ENCODE measurements at places on chromosomes 1 and 21. TPM values are rescaled to one million over a fixed set of nuclear protein-coding genes. Genes with fewer than 3 reads are reported as not detected.

DNA sequence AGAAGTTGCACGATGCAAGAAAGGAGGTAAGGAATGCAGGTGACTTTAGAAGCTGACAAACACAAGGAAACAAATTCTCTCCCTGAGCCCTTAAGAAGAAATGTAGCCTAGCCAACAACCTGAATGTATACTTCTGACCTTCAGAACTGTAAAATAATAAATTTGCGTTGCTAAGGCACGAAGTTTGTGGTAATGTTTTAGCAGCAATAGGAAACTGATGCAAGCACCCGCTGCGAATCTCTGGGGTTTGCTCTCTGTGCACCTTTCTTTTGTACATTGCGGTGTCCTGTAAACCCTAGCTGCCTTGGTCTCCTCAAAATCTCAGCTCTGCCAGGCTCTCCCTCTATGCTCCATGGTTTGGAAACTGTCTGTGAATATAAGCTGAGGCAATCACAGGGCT is 15.1 kb downstream of the CD53 start:
- DNase-seq, result no peak

GRCh38 chr1:3290915-3291314 is 163.6 kb upstream of the ARHGEF16 start:
- no peak for DNase-seq

DNA sequence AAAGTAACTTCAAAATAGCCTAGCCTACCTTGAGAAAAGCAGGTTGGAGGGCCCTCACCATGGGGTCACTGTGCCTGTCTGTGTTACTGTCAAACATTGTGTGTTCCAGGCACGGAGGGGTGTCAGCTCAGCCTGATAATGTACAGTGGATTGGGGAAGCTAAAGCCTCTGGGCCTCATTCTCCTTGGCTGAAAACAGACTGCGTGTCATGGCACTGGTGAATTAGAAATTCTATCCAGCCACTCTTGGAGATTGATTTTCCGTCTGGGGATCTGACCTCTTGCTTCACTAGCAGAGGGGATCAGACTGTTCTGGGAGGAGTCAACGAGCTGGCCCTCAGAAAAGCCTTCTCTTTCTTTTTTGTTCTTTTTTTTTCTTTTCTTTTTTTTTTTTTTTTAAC is 123.5 kb upstream of the HOOK1 start:
- no peak for DNase-seq

DNA sequence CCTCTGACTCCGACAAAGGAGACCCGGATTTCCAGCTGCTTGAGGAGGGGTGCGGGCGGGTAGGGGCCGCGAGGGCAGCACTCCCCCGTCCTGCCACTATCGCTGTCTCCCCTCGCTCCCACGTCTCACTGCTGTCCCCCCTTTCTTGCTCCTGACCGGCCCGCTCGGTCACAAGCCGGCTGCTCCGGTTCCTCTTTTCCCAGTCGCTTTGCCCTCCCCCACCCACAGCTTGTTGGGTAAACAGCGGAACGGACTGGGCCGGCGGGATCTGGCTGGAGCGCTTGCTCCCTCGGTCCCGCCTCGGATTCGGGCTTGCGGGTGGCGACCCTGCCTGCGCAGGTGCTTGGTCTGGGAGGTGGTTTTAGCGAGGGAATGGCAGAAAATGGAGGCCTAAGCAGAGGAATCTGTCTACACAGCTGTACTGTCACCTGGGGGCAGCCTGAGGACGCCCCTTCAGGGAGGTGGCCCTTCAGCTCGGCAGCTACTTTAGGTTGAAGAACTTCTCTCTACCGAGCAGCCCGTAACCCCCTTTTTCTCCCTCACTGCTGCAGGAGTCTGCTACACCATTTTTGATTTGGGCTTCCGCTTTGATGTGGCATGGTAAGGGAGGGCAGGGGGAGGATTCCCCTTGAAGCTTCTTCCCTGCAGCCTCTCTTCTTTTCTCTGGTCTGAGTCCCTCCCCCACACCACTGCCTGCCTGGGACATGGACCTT is 645 bp downstream of the ATP6V0B start:
- DNase-seq, result peak; percentile 33

DNA sequence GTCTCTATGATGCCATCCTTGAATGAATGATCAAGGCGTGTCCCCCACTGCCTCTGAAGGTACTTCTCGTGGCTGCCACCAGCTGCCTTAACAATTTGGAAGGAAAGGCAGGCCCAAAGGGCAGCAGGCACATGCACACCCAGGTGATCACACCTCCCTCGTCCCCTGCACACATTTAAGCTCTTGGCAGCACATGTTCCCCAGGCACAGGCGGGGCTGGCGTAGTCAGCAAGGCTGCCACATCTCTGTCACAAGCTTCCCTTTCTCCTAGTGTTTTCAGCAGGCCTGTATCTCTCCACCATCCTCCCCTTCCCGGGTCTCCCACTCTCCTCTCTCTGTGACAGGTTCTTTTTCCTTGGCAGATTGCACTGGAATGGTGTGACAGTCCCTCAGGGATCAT is 111.9 kb downstream of the CACNA1E start:
- no peak for DNase-seq

DNA sequence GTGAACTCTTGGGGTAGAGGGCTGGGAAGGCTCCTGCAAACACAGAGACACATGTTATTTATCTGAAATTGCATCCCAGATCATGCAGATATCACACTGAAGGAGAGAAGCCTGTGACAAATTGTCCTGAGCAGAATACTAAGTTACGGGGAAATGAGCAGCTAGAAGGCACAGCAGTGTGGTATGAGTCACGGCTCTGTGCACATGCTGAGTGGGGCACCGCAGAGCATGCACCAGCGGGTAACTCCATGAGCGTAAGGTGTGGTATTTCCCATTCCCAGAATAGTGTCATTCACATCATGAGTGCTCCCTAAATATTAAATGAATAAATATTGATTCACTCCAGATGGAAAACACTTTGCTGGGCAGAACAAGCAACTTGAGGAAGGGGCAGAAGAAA is 21.3 kb upstream of the FCRL2 start:
- DNase-seq, result no peak

DNA sequence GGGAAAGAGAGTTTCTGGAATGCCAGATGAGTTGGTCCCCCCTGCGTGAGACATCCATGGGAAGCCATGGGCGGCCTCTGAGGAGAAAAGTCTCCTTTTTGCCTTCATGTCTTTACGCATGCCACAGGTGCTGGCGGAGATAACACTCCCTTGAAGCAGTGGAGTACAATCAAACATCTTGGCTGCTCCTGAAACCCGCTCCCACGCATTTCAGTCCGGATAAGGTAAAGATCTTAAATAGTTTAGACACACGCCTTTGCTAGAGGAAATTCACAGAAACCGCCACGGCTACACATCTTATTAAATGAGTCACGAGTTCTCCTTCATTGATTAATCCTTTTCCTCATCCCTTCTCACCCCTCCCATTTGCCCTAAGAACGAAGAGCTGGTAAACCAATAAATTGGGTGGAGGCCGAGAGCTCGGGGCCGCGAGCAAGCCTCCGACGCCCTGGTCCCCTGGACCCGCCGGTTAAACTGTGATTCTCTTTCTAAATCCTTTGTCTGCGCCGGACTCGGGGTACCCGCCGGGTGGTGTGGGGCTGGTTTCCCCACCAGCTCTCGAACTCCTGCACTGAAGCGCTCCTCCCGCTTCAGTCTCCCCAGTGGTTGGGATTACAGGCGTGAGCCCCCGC is 6.6 kb upstream of the ZNF669 start:
- no peak for DNase-seq

DNA sequence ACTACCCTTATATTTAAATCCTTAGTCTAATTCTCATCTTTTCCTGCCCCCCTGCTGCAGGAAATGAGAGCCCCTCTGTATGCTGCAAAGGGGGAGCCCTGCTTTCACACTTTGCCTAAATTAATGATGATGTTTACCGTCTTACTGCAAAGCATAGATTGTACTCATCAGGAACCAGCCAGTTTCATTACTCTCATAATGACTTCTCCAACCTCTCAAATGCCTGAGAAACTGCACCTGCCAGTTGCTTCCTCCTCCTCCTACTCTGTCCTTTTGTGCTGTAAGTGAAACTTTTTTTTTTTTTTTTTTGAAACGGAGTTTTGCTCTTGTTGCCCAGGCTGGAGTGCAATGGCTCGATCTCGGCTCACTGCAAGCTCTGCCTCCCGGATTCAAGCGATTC is 101.7 kb downstream of the ADSS2 start:
- DNase-seq, result no peak

GRCh38 chr1:109502364-109502851 is 7.1 kb downstream of the AMIGO1 start:
- no peak for DNase-seq

GRCh38 chr1:85454214-85454613 is 10.7 kb downstream of the DDAH1 start:
- DNase-seq, result no peak

DNA sequence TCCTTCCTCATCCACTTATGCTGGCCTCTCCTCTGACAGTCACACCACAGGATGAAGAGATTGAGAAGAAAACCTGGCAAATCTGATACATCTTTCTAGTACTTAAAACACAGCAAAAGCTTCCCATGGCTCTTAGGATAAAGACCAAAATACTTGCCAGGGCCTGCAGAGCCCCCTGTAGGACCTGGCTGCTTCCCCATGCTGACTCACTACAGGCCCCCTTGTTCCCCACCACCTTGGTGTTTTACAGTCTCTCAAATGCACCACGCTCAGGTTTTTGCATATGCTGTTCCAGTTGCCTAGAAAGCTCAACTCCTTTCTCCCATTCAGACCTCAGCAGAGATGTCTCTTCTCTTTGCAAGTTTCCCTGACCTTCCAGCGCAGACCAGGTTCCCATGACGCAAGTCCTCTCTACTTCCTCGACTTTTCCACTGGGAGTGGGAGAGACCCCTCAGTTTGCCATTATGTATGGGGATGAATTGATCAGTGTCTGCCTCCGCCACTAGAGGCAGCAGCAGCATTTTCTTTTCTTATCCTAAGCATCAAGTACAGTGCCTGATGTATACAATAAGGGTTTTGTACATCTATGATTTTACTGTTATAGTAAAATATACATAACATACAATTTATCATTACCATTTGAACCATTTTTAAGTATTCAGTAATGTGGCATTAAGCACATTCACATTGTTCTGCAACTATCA is 113.8 kb upstream of the C8B start:
- no peak for DNase-seq

- no peak for DNase-seq
Observed at GRCh38 chr1:209506101-209506500, 77.4 kb upstream of the CAMK1G start.

DNA sequence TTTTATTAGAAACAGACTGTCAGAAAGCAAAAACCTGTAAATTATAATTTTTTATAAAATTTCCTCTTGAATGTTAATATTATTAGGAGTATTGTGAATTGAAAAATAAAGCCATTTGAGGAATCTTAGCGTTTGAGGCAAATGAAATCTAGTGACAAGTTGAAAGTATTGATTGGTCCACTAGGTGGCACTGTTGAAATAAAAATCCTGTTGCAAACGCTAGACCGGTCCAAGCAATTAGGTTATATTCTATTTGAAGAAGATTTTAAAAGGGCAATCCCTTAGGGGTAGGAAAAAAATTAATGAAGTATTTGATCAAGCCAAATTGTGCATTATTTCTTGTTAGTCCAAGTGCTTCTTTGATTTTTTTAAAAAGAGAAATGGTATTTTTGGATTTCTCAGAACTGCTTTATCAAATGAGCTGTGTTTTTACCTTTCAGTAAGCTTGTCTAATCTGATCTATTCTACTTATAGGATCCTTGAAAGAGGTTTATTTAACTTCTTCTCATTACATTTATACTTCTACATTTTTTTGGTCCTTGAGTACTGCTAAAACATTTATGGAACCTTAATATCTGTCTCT is 57.7 kb downstream of the ATG4C start:
- DNase-seq, result peak; percentile 61

- DNase-seq, result no peak
Observed at GRCh38 chr1:28365864-28366263, 3.7 kb upstream of the PHACTR4 start.

GRCh38 chr1:202683029-202683428 is 27.2 kb downstream of the SYT2 start:
- no peak for DNase-seq

DNA sequence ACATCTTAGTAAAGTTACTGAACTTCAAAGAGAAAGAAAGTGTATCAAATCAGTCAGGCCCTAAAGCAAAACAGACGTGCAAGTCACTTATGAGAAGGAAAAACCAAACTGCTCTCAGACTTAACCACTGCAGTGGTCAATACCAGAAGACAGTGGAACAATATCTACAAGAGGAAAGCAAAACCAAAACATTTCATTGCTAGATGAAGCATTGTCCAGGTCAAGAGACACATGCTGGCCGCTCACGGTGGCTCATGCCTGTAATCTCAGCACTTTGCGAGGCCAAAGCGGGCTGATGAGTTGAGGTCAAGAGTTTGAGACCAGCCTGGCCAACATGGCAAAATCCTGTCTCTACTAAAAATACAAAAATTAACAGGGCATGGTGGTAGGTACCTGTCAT is 82.0 kb upstream of the MROH9 start:
- DNase-seq, result no peak

GRCh38 chr1:181482521-181483284 is 614 bp upstream of the CACNA1E start:
- DNase-seq, result peak; percentile 5

GRCh38 chr1:52751589-52752483 is 25.6 kb downstream of the ZYG11B start:
- peak; percentile 78 for DNase-seq

DNA sequence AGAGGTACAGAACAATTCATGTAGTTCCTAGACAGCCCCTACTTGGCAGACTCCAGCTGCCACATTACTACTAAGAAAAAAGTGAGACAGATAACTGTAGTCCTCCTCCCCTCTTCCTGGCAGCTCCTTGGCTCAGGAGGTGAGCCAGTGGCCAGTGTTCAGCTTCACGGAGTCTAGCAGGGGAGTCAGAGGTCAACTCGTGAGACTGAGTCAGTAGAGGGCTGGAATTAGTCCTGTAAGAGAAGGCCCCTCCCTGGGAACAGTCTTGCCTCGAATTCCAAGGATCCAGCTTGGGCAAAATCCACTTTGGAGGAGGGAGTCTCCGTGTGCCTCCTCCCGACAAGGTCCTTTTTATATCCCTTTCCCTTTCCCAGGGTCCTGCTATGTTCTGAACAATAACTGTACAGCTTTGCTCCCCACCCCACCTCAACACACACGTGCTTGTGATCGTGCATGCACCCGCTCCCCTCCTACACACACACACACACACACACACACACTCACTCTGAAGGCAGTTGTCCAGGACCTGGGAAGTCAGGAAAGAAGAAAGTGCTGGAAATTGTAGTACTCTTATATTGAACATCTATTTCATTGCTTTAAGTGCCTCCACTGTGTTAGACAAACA is 22.5 kb upstream of the SLC27A3 start:
- DNase-seq, result peak; percentile 83

- no peak for DNase-seq
Observed at GRCh38 chr21:41848958-41849580, 30.1 kb downstream of the PRDM15 start.

KRTAP11-1 gene
- not detected for total RNA-seq

HCRTR1 gene
- total RNA-seq, result 0.77 TPM

IFI44L gene
- total RNA-seq, result 0.26 TPM

TRIM46 gene
- 1.8 TPM for total RNA-seq

LMOD1 gene
- total RNA-seq, result under 0.01 TPM

MX2 gene
- 0.51 TPM for total RNA-seq

GUCA2B gene
- total RNA-seq, result not detected

MAB21L3 gene
- total RNA-seq, result not detected

Data from dermis microvascular lymphatic vessel endothelial cell (primary cell).